Caki2 (cell line): ENCODE measurements at places on chromosomes 16 and 17.

DNA sequence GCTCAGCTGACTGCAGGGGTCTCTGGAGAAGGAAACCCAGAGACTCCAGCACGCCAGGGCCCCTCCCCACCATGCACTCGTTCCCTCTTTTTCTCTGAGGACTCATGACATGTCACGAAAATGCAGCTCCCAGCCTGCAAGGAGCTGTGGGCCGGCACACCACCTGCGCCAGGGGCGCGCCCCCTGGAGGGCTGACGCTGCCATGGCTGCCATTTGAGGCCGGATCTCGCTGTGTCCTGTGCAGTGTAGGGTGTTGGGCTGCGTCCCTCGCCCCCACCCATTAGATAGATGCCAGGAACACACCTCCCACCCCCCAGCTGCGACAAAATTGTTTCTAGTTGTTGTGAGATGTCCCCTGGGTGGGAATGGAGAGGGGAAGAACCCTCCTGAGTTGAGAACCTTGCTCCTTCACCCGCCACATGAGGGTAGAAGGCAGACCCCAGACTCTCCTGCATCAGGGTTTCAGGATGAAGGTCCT lies 8.2 kb downstream of the SYNGR2 start:
- DNase-seq: no peak

- DNase-seq: no peak
These were observed 3.3 kb downstream of the CD2BP2 start for GRCh38 chr16:30351586-30352419.

DNA sequence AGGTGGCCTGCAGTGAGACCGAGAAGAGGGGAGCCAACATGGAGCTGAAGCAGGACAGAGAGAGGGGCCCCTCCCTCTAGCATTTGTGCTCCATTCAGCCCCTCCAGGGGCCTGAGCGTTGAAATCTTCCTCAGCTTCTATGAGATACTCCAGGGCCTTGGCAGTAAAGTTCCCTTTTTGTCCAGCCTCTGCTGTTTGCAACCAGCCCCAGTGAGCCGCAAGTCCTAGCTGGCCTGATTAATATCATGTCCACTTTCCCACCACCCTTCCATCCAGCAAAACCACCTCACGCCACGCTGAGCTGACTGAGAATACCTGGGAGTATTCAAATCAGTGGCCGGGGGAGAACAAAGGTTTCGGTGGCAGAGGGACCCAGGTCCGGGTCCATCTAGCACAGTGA lies 11.7 kb upstream of the RPH3AL start:
- DNase-seq: no peak

DNA sequence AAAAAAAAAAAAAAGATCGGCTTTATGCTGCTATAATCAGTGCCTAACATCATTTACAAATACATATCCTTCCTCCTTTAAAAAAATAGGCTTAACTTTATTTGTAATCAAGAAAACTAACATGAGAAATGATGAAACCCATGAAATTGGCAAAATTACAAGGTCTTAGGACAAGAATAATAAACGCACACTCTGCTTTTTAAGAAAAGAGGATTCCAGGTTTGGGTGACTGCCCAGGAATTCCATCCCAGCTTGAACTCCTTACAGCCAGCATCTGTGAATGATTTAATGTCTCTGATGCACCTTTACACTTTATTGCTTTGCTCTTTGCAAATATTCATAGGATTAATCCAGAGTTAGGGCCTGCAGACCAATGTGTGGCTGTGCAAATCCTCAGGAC lies 196.0 kb downstream of the CBLN1 start:
- DNase-seq: no peak

- no peak for DNase-seq
These were observed 23.9 kb upstream of the FASN start for GRCh38 chr17:82121660-82122629.

GRCh38 chr17:81197409-81197795 lies 25.4 kb downstream of the CEP131 start:
- DNase-seq: no peak

GRCh38 chr16:67430504-67430976 lies 381 bp upstream of the HSD11B2 start:
- DNase-seq: no peak

DNA sequence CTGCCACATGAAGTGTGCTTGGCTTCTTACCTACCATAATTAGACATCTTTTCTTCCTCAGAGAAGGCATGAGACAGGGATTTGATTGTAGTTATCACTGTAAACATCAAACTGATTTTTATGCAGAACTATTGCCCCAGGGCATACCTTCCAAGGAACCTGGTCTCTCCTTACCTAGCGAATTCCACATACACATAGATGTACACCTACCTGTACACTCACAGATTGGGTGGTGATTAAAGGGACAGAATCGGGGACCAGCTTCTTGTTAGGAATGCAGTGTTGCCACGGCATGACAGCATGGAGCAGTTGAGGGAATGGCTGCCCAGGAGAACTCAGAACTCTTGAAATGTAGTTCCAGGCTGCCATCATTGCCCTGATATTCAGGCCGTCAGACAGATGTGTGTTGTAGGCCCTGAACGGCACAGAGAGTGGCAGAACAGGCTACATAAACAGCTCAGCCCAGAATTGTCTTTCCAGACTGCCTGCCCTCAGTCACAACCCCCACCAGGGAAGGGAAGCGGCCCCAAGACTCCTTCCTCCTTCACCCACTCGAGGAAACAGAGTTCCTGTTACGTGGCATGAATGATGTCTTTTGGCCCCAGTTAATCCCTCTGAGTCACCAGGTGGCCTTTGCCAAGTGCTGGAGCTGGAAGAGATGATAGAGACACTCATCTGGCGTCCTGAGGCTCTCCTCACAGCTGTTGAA lies 17.8 kb upstream of the NAGLU start:
- peak; percentile 83 for DNase-seq

DNA sequence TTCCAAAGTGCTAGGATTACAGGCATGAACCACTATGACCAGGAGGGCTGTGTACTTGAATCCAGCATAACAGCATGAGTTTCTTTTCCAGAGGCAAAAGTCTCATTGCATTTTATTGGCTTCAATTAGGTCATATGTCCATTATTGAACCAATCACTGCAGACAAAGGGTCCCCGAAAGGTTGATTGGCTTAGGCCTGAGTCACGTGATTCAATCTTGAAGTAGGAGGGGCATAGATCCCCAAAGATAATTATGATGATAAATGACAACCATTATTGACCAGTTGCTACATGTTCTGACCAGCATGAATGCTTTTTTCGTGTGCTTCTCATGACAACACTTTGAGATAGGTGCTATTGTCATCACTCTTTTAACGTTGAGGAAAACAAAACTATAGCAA lies 25.3 kb downstream of the CACNG3 start:
- DNase-seq: no peak

DNA sequence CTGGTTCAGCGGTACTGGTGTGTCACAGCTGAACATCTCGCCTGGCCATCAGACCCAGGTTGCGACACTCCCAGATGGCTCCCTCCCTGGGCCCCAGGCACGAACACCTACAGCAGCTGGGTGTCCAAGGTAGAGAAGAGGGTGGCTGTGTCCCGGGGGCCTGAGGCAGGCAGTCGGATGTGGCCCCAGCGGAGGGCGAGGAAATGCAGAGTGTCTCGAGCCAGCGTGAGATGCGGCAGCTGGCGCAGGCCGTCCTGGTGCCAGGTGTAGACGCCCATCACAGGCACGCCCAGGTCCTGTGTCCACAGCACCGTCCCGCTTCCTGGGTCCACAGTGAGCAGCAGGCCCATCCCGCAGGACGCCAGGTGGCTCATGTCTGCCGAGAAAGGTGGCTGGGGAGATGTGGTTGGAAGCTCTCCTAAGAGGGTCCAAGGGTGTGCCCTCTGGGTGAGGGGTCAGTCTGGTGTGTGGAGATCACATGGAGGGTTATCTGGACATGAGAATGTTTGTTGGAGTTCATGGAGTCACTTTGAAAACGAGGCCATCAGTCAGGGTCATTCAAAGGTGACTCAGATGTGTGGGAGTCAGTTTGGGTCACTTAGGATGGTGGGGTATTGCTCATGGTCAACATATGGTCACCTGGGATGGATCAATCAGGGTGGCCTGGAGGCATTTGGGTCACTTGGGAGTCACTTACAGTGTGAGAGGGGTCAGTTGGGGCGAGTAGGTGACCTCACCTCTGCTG lies 8.1 kb downstream of the ERN2 start:
- no peak for DNase-seq

GRCh38 chr17:31328160-31328535 lies 6.7 kb upstream of the EVI2A start:
- DNase-seq: no peak

DNA sequence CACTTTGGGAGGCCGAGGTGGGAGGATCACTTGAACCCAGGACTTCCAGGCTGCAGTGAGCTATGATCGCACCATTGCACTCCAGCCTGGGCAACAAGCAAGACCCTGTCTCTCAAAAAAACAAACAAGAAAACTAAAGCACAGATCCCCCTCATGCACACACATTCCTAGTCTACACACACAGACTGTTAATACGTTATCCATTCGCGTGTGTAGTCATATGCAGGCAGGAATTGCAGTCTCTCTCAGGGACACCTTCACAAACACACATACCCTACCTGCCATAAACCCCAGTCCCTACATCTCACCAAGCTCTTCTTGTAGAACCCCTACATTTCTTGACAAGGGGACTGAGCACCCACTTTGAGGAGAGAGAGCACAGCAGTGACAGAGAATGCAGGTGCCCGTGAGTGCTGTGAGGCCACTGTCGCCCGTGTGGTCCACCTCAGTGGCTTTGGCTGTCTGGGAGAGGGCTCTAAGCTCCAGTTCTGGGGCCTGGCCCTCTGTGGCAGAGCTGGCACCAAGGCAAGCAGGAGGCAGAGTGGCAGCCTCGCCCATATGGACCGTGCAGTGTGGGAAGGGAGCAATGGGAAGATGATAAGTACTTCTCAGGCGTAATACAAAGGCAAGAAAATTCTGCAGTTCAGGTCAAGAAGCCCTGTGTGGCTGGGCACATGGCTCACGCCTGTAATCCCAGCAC lies 59.0 kb upstream of the RPH3AL start:
- DNase-seq: peak; percentile 32

DNA sequence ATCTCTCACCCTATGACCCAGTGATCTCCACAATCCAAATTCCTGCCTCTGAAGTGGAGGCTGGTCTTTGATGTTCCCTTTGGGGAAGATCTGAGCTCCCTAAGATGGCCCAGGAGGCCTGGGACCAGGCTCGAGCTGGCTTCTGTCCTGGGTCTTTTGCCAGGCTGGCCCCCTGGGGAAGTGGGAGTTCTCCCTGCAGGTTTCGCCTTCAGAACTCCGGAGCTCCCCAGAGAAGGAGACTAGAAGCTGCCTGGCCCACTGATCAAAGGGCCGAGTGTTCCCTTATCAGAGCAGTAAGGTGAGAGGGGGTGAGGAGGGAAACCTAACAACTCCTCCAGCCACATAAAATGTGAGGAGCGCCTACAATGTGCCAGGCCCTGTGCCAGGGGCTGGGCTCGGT lies 147.1 kb downstream of the IRF8 start:
- no peak for DNase-seq

DNA sequence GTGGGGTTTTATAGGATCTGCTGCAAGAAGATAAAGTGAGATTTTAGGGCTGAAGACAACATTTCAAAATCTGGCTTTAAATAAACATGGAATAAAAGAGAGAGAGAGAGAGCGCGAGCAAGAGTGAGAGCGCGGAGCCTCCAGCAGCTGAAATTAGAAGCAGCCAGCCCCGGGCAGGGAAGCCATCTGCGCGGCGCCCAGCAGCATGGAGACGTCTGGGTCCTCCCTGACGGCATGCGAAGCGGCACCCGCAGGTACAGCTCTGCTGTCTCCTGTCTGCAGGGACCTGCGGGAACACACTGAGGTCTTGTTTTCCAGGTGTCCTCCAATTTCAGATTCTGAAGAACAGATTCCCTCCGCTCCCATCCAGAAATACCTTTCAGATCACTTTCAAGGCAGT lies 7.9 kb upstream of the BAIAP2 start:
- DNase-seq: no peak

DNA sequence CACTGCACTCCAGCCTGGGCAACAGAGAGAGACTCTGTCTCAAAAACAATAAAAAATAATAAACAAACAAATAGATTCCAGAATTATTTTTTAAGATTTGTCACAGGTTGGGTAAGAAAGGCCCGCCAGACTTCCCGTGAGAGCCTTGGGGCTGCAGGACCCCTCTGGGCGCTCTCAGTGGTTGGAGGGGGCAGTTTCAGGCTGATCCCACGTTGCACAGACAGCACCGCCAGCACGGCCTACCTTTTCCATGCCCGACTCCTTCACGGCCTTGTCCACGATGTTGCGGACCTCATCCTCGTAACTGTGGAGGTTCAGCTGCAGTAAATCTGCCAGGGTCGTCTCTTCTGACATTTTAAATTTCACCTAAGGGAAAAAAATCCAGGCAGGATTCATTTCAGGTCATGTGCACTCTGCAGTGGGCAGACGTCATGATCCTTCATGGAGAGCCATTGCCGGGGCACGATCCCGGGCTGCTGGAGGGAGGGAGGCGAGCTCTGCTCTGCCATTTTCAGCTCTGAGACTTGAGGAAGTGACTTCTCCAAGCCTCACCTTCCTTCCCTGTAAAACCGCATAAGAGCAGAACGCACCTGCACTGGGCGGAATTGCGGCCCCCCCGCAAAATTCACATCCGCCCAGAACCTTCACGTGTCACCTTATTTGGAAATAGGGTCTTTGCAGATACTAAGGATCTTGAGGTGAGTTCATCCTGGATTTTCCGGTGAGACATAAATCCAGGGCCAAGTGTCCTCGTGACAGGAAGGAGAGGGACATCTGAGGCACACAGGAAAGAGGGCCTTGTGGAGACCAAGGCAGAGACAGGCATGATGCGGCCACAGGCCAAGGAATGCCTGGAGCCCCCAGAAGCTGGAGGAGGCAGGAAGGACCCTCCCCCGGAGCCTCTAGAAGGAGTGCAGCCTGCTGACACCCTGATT lies 66.8 kb downstream of the DNAH17 start:
- DNase-seq: no peak

DNA sequence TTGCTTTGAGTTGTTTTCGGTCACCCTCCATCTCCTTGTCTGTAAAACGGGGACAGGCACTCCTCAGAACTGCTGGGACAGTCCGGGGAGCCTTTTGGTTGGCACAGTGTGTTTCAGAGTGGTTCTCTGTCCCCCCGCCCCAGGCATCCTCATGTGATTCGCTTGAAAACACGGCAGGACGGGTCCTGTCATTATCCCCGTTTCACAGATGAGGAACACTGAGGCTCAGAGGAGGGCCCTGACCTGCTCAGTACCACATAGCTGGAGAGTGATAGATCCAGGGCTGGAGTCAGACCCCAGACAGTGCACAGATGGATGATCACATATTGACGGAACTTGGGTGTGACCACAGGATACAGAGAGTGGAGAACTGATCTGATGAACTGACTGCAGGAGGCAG lies 13.5 kb upstream of the ADGRG1 start:
- no peak for DNase-seq

GRCh38 chr16:50467943-50468748 lies 80.0 kb upstream of the NKD1 start:
- DNase-seq: no peak
